ENCODE measurements at places on chromosomes 5 and 9. TPM values are rescaled to one million over a fixed set of nuclear protein-coding genes. Genes with fewer than 3 reads are reported as not detected.

TEX48 gene
- 34.6 TPM for polyA plus RNA-seq

PCA3 gene
- not detected for polyA plus RNA-seq

CNTFR gene
- polyA plus RNA-seq, result 11.8 TPM

THBS4 gene
- polyA plus RNA-seq, result 62.5 TPM

All from testis (tissue), 5 donors.